Cerebellar cortex (tissue), 1 donor: ENCODE measurements at places on chromosomes 3 and 15.

- DNase-seq = no peak
Observed at GRCh38 chr3:58573640-58574039, 3.6 kb downstream of the FAM107A start.

DNA sequence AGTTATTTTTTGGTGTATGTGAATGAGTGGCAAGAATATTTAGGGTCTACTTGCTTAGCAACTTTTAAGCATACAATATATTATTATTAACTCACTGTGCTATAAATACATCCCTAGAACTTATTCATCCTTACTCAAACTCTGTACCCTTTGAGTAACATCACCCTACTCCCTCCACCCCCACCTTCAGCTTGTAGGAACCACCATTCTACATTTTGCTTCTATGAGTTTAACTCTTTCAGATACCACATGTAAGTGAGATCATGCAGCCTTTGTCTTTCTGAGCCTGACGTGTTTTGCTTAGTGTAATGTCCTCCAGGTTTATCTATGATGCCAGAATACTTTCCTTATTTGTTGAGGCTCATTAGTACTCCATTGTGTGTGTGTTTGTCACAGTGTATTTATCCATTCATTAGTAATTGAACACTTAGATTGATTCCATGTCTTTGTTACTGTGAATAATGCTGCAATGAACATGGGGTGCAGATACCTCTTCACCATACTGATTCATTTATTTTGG, 526.9 kb downstream of the PYDC2 start:
- no peak for DNase-seq

DNA sequence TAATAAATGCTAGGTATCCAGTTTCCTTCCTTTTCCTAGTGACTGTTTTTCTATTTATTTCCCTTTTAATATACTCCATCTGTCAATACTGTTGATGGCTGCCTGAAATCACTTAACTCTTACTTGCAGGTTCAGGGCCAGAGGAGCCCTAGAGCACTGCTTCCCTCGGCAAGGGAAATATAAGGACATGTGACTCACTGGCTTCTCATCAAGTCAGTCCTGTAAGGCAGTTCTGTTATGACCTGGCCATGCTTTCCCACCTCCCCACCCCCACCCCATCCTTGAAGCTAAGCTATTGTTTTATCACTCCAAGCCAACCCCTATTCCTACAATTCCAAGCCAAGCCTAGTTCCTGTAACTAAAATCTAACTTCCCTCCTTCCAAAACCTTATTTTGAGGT, 800.7 kb downstream of the ROBO1 start:
- DNase-seq = no peak

GRCh38 chr3:140332131-140332530, 345.7 kb upstream of the TRIM42 start:
- DNase-seq = no peak

GRCh38 chr3:189184566-189184965, 12.8 kb downstream of the TPRG1 start:
- DNase-seq = no peak

- DNase-seq = peak; percentile 40
Observed at GRCh38 chr3:151468284-151468917, 7.5 kb upstream of the IGSF10 start.

DNA sequence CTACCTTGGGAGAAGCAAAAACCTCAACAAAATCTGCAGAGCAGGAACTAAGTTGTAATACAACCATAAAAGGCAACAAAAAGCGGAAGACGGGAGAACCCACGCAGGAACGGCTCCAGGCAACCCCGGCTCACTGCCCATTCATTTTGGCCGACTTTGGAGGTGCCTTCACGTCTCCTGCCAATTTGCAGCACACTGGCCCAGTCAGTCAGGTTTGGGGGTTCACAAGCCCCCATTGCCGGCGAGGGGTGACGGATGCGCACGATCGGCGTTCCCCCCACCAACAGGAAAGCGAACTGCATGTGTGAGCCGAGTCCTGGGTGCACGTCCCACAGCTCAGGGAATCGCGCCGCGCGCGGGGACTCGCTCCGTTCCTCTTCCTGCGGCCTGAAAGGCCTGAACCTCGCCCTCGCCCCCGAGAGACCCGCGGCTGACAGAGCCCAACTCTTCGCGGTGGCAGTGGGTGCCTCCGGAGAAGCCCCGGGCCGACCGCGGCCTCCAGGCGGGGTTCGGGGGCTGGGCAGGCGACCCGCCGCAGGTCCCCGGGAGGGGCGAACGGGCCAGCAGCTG, 463 bp downstream of the TERC start:
- peak; percentile 71 for DNase-seq

GRCh38 chr3:181616088-181617070, 95.3 kb upstream of the SOX2 start:
- DNase-seq = no peak

DNA sequence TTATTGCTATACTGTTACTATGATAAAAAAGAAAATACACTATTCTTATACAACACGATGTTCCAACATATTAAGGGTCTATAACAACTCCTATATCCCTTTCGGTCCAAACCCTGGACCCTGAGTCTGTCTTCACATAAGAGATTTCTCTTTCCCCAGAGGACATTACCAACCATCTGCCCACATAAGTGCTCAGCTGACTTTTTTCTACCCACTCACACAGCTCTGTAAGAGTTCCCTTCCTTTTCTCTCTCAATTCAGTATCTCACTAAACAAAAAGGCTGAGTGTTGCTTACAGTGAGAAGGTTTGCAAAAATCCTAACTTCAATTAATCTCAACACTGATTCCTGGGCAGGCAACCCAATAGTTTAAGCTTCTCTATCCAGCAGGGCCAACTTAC, 30.5 kb downstream of the ITGB5 start:
- DNase-seq = no peak

DNA sequence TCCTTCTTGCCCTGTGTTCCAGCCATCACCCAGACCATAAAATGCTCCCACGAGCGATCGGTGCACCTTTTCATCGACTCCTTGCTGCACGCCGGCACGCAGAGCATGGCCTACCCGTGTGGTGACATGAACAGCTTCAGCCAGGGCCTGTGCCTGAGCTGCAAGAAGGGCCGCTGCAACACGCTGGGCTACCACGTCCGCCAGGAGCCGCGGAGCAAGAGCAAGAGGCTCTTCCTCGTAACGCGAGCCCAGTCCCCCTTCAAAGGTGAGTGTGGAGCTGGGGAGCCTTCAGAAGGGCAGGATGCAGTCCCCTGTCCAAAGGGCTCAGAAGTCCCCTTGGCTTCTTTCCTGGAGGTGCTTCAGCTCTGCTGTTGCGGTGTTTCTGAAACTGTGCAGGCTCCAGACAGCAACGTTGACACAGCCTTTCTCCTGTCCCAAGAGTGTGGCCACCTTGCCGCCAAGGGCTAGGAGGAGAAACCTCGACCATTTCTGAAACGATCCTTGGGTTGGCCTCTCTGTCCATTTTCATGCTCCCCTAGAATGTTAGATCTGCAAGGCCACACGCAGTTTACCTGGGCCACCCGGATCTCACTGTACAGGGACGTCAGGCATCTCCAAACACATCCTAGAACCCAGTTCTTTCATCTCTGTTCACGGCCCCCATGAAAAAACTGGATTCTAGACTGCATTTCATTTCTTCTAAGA, 116.7 kb downstream of the LIPC start:
- DNase-seq = no peak

DNA sequence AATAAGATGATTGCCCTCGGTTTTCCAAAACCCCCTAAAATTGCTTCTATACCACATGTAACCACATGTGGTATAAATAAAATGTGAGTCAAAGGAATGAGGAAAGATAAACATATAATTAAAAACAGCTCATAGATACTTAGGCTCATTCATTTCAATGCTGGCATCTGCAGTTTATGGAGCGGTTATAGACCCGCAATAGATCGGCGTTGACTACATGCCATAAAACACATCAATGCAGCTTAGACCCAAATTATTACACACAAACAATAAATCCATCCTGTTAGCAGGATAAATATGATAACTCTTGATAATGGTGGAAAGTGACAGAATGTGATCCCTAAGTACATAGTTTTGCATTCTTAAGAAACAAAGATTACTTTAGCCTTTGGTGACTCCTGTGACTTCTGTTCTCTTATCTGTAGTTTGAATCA, 143.7 kb downstream of the NR2F2 start:
- no peak for DNase-seq

- DNase-seq = no peak
Observed at GRCh38 chr3:182005701-182006100, 294.0 kb downstream of the SOX2 start.

- DNase-seq = no peak
Observed at GRCh38 chr3:13600950-13601691, 52.2 kb downstream of the FBLN2 start.

- DNase-seq = no peak
Observed at GRCh38 chr3:120420928-120421551, 29.8 kb downstream of the FSTL1 start.

DNA sequence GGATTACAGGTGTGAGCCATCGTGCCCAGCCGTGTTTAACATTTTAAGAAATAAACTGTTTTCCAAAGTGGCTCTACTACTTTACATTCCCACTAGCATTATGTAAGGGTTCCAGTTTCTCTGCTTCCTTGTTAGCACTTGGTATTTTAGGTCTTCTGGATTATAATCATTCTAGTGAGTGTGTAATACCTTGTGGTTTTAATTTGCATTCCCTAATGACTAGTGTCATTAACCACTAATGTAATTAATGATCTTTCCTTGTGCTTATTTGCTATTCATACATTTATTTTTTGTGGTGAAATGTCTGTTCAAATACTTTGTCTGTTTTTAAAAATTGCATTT, 30.7 kb downstream of the ARIH2 start:
- DNase-seq = no peak

DNA sequence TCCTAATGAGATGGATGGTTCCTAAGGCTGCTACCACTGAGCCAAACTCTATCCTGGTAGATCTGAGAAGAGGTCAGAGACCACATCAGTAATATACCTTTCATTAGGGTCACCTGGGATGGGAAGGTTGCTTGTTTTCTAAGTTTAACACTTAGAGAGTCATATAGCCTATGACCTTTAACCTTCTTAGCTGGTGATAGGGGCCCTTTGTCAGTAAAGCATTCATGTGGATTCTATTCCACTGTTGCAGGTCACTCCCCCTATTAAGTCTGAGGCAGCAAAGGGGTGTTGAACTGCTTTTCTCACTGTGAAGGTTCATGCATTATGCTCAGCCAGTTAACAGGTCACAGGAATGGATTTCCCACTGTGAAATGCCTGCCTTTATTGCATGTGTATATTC, 6.1 kb upstream of the ZNF609 start:
- no peak for DNase-seq

DNA sequence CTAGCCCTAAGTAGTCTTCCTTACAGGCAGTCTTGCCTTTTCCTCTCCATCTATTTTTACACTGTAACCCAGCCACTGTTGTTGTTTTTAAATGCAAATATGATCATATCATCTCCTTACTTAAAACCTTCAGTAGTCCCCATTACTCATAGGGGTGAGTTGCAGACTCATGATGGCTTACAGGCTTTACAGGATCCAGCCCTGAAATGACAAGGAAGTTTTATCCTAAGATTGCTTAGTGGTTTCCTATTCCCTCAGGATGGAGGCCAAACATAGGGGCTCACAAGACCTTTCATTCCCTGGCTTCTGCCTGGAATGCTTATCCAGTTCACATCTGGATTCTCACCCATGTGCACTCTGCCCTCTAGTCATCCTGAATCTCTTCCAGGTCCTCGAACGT, 27.7 kb upstream of the PCOLCE2 start:
- no peak for DNase-seq

DNA sequence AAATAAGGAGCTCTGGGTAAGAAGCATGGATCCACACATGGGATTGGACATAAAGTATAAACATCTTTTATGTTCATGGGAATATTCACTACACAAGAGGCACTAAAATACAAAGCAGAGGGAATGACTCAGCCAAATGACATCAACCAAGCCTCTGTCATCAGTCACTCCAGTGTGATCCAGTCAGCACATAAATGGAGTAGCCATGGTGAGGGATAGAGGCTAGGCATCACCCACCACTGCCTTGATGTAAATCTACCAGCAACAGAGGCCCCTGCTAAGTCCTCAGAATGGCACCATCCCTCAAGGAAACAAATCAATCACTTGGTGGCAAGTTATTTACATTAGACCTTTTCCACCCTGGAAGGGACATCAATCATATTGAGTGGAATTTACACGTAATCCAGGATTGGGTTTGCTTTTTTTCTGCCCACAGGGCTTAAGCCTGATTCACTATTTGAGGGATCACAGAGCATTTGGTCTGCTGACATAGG, 27.2 kb downstream of the VEPH1 start:
- no peak for DNase-seq

- no peak for DNase-seq
Observed at GRCh38 chr3:37768107-37768809, 93.4 kb upstream of the CTDSPL start.

- peak; percentile 57 for DNase-seq
Observed at GRCh38 chr15:78315686-78316282, 16.4 kb upstream of the SKIC8 start.
